ENCODE measurements at places on chromosomes 5 and 9.
A peak's percentile ranks its signal among the peaks of the same experiment; 100 is the strongest.

DNA sequence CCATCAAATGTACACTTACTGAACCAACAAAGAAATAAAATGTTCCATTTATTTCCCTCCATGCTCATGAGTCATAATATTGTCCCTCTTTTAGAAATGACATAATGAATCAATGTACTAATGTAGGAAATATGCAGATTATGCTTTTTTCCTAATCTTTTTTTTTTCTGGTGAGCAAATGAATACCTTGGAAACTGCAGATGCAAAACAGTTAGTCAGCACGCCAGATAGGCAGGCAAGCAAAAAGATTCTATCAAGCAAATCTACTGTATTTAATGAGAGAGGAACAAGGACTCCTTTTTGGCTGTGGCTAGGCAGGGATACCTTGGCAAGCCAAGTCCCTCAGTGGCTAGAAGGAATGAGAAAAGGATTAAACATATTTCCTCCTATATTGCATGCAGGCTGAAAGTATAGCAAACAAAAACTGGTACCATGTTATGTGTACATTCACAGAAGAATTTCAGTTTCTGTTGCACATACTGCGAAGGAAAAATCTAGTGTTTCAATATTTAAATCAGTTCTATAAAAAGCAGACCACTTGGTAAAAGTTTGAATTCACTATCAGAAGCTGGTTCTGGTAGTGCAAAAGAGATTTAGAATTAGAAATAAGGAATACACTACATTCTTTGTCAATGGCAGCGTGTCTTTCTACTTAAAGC, 605.4 kb downstream of the TLE1 start:
- no peak for DNase-seq

DNA sequence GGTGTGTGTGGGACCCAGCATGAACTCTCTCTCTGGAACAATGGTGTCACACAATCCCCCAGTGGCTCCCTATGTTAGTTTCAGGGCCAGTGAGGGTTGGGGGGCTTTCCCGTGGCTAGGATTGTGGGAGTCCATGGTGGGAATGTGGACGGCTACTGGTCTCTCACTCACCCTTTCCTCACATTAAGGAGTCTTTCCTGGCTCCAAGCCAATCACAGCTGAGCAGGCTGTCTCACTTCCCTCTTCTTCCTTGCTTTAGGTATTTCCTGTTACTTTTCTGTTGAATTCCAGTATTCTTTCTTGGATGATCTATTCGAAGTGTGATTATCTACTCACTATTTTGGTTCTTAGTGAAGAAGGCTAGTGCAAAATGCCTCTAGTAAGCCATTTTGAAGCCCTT, 324.4 kb upstream of the MPDZ start:
- DNase-seq, result no peak

GRCh38 chr9:105103776-105104175, 140.7 kb upstream of the SLC44A1 start:
- no peak for DNase-seq

DNA sequence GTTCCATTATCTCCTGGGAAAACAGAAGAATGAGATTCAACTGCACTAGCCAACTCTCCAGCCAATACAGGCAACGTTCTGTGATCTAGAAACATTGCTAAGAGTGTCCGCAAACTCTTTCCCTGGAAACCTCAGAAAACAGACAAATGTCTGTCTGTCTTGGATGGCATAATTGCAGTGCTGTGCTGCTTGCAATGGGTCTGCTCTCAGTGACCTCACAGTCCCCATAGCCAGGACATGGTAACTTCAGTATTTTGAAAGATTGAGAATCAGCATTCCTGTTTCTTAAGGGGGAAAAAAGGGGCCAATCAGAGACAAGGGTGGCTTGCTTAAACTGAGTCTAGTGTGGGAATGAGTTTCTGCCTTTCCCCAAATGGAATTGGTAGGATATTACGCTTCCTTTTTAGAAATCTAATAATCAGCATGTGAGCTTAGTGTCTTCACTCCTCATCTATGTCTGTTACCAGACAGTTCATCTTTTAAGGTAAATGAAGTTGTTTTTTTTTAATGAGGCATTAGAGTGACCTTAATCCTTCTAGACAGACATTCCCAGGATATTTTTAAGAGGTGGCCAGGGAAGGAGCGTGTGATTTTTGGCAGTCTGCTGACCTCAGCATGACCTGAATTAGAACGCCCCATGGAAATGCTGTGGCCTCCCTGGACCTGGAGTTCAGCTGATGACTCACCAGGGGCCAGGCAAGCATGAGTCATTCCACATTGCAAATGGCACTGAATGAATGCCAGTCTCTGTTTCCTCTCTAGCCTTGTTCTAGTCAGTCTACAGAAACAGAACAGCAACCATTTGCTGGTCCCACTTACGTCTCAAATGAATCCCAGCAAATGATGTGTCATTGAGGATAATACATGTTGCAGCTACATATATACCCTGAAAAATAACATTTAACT, 210.2 kb upstream of the ACTBL2 start:
- no peak for DNase-seq

DNA sequence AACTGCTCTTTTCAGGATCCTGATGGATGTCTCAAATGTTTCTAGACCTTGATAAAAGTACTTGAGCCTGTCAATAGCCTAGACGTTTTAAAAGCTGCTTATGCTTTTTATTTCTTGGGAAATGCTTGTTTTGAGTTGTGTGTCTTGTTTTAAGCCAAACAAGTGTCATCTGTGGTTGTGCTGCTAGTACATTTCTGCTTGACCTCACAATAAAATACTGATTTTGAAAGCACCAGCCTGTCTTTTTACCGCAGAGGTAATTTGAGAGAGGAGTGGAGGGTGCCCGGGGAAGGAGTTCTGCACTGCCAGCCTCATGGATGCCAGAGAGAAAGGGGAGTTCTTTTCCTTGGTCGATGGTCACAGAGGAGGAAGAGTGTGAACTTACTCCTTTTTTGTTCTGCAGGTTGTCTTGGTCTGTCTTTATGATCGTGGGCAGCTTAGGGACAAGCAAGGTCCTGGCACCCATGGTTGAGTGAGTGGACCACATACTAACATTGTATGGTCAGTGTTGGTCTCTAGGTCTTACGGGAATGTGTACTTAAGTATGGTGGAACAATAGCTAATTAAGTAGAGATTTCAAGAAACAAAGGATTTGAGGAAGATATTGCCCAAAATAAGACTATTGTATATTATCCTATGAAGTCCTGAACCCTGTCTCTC, 61.0 kb downstream of the TRIO start:
- DNase-seq, result no peak

DNA sequence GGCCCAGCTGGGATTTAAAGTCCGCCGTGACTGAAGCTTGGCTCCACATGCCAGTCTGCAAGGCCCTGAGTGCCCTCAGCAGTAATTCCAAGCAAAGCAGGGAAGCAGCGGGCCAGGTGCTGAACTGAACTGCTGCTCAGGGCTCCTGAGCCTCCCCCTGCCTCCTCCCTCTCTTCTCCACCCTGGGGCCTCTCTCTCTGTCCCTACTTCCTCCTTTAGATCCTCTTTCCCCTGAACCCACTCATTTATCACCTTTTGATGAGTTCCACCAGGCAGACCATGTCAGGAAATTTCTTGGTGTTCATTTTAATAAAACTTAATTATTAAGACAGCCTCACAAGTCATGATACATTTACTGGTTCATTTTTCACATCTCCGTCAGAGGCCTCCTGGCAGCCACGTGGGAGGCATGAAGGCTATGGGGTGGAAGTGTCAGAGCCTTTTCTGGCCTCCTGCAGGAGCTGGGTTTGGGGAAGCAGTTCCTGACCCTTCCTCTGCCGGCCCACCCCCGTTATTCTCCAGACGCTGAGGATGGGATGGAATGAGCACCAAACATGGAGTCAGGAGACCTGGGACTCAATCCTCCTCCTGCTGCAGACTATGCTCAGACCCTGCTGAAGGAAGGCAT, 32.2 kb upstream of the KCNIP1 start:
- DNase-seq, result no peak

GRCh38 chr9:112869041-112869529, 21.6 kb downstream of the SLC46A2 start:
- no peak for DNase-seq

DNA sequence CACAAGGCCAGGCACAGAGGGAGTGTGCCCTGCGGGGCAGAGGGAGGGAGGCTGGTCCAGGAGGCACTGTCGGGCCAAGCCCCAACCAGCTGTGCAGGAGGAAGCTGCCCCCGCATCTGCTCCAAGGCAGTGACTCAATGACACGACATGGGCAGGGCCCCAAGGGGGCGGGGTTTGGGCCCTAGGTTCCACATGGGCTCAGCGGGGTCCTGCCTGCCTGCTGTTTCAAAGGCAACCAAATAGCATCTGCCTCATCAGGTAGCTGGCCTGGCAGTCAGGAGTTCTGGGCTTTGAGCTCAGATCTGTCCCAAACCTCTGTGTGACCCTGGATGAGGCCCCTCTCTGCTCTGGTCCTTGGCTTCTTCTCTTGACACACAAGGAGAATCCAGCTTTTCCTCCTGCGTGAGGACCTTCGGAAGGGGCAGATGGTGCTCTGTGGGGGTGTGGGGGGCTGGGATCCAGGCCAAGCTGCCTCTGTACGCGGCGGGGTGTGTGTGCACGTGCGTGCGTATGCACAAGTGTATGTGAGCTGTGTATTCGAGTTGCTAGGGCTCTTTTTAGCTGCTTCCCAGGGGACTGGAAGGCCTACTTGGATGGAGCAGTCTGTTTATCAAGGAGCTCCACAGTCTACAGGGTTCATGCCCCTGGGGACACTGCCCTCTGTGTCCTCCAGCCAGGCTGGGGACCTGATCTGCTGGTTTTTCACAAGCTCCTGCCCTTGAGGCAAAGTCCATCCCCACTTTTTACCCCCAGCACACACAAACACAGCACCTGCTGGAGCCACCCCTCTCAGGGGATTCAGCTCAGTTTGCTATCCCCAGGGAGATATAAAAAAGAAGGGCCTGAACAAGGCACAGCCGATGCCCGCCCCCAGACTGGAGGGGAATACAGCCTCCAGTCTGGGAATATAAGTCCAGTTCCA, 138.9 kb downstream of the RGS3 start:
- DNase-seq, result peak; percentile 95

DNA sequence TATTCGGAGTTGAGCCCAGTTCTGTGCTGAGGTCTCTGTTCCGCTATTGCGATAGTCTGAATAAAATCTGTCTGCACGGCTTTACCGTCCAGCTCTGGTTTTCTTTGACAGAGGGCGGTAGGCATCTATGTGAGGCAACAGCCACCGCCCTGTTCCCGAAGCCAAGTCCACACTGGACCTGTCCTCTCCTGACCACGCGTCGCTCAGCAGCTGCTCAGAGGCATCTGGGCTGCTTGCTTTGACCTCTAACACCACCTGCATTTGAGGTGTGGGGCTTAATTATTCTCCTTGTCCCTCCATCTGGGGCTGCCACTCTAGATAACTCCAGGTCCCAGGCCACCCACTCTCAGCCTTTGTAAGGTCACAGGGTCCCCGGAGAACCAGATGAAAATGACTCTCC, 168.4 kb upstream of the SMIM23 start:
- DNase-seq, result peak; percentile 51

- no peak for DNase-seq
These were observed 230.5 kb downstream of the ATPSCKMT start for GRCh38 chr5:10019236-10019635.

DNA sequence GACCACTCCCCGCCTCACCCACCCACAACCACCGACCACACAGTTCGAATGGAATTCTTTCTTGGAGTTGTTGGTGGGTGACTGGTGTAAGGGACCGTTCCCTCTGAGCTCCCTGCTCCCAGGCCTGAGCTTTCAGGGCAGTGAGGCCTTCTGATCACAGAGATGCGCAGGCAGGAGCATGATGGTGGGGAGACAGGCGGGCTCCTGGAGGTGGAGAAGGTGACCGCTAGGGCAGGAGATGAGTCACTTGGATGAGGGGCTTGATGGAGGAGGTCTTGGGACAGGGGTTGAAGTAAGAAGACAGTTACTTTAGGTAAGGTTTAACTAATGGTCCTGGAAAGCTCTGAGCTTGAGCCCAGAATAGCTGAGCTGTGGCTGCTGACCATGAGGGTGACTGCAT, 88.5 kb downstream of the HSPA4 start:
- peak; percentile 41 for DNase-seq

GRCh38 chr5:180026320-180026719, 45.2 kb downstream of the RNF130 start:
- DNase-seq, result no peak

DNA sequence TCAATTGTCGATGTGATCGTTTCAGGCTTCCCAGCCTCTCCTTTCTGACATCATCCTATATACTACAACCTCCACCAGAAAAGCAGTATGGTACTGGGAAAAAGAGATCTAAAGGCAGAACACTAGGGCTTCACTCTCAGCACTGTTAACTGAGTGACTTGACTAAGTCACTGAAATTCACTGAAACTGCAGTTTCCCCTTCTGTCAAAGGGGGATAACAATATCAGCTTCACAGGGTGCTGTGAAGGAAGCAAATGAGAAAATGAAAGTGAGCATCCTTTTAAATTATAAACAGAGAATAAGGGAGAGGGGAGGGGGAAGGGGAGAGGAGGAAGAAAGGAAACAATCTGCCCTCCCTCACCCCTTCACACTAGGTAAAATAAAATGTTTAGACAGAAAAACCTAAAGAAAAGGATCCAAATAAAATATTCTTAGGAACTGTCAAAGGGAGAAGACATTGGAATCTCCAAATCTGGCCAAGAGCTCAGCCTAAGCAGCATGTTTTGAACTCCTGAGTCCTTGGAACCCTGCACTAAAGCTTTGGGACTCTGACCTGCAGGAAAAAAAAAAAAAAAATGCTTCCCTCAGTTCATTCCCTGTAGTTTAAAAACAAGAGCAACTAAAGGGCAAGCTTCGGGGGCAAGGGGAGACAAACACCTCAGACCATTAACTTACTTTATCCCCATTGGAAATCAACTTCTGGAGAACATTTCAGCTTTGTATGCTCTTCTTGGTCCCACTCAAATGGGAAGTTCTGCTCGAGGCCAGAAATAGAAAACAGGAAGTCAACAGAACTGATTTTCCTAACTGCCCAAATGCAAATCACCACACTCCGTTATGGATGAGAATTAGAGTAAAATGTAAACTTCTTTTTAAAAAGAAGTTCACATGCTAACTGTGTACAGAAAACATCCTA, 178.3 kb downstream of the DEPDC1B start:
- no peak for DNase-seq

GRCh38 chr5:172002840-172003512, 3.5 kb downstream of the FBXW11 start:
- DNase-seq, result no peak

DNA sequence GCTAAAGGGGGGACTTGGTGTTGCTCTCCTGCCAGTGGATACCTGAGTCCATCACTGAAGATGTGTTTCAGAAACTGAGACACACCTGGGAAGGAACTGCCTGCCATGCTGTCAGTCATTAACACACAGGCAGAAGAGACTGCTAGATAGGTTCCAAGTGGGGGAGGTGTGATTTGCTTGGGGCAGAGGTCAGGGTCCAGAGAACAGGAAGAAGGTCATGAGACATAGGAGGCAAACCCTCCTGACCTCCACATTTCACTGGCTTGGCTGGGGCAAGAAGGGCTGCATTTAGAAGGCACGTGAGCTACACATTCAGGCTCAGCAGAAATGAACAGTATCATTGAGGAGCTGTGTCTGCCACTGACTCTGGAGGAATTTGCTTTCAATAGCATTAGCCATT, 215.8 kb downstream of the HSPA4 start:
- DNase-seq, result no peak

GRCh38 chr5:17081142-17081541, 136.3 kb upstream of the BASP1 start:
- DNase-seq, result no peak

Data from mesenteric fat pad (tissue), 1 donor.